Activated naive CD4-positive, alpha-beta T cell treated with anti-CD3 and anti-CD28 coated beads, Interleukin-2, amount 50 U/mL, for 16 hours (primary cell): ENCODE measurements at places on chromosomes 3 and 15.

- no peak for DNase-seq
Measured at GRCh38 chr3:50486219-50486888, 17.1 kb downstream of the CACNA2D2 start.

DNA sequence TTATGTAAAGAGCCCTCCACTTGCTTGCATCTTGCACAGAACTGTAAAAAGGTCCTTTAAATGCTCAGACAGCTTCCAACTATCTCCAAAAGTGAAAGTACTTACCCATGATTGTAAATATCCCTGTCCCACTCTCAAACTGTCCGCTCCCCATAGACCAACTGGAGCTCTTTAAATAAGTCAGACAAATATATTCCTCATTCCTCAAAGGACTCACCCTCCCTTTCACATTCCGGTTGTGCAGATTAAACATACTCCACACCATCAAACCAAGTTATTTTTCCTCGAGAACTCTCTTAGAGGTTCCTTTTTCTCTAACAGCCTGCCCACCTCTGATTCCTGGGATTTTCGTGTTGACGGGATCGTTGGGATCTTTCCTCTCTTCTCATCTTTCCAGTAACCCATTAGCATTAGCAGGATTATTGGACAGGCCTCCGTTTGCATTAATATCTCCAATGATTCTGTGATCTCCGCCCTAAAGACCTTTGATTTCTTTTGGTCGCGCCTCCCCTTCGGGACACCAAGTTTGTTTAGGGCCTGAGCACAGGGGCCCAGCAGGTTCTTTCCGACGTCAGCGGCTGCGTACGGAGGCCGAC, 763 bp downstream of the GOLGB1 start:
- DNase-seq, result no peak

DNA sequence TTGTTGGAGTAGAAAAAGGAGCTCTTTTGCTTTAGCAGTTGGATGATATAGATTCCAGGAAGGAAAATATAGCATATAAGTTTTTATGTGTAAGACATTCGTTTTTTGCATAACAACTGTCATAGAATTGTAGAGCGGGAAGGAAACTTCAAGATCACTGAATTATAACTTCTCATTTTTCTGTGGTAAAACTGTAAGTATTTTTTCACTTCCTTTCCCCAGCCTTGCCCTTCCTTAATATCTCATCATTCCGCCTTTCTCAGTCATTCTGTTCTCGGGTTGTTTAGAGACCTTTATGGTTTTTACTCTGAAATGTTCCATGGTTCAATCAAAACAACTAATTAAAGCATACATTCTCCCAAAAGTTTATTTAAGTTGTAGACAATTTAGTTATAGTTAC, 1.1 kb downstream of the EAF2 start:
- DNase-seq, result no peak

- DNase-seq, result no peak
Measured at GRCh38 chr15:58081456-58081855, 15.9 kb upstream of the ALDH1A2 start.

- no peak for DNase-seq
Measured at GRCh38 chr3:133779626-133780203, 25.9 kb upstream of the SRPRB start.

- DNase-seq, result no peak
Measured at GRCh38 chr15:41233367-41233771, 2.3 kb downstream of the CHP1 start.

DNA sequence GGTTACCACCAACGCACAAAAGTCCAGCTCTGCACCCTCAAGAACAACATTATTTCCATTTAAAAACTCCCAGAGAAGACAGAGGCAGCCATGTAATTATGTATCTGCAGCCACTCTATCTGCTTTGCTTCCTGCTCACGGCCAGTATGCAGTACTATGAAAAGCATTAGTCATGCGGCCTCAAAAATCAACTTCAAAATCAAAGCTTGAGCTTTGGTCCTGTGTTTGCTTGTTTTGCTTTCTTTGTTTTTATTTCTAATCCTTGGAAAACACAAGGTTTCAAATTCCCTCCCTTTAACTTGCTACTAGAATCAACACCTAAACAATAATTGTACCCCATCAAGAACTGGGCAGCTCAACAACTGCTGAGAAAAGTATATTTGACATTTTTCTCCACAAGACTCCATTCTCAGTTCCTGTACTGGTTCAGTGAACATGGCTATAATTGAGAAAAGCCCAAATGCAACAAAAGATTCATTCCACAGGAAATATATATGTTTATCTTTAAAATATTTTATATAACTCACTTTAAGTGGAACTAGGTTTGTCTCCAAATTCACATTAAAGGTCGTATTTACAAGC, 37.6 kb downstream of the GBE1 start:
- no peak for DNase-seq
